G401 (cell line): ENCODE measurements at places on chromosomes 6 and 20. TPM values are rescaled to one million over a fixed set of nuclear protein-coding genes. Genes with fewer than 3 reads are reported as not detected.

GRCh38 chr6:119348096-119348747, 1.3 kb downstream of the MAN1A1 start:
- DNase-seq, result no peak

Gene CRISP2
- not detected in 2 replicates for total RNA-seq

DNA sequence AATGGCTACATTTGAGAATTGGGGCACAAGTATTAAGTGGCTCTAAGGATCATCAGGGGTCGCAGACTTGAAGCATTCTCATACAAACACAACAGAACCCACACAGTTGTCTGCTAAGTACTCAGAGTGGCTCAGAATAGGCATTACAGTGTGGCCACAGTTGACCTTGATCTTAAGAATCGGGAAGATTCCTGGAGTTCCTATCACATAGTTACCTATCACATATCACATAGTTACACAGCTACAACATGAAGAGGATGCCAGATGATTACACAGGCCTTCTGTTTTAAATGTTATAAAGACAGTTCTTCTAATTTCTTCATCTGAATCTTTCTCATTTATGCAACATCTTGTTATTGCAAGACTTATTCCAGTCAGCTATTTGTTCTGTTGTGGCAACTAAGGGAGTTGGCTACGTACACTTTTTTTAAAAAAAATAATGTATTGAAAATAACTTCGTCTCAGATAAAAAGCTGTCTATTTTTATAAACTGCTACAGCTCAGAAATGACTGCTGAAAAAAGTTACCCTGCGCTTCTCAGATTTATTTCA, 129.0 kb downstream of the REV3L start:
- DNase-seq, result no peak

Gene TCF21
- total RNA-seq, result not detected in 2 replicates

Gene BANF2
- not detected in 2 replicates for total RNA-seq

GRCh38 chr20:60100780-60101179, 142.6 kb downstream of the CDH26 start:
- DNase-seq, result no peak

Gene OPRL1
- total RNA-seq, result 4.2 and 5.0 TPM in 2 replicates

Gene TMEM217
- 1.2 and 1.4 TPM in 2 replicates for total RNA-seq

DNA sequence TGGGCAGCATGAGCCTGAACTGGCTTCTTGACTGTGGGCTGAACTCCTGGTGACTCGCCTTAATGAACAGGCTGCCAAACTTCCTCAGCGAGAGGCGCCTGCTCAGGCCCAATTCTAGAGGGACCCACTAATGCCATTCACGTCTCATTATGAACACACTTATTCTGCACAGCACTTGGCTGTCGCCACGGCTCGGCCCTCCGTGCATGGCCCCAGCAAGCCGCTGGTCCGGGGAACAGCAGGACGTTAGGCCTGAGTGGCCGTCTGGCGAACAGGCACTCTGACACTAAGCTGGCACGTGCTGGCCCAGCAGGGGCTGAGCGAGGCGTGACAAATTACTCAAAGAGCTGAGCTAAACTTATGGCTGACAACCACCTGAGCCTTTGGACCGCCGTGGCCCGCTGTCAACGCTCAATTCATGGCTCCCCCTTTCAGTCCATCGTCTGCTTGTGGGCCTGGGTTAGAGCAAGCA, 45.9 kb downstream of the INSM1 start:
- DNase-seq, result no peak

DNA sequence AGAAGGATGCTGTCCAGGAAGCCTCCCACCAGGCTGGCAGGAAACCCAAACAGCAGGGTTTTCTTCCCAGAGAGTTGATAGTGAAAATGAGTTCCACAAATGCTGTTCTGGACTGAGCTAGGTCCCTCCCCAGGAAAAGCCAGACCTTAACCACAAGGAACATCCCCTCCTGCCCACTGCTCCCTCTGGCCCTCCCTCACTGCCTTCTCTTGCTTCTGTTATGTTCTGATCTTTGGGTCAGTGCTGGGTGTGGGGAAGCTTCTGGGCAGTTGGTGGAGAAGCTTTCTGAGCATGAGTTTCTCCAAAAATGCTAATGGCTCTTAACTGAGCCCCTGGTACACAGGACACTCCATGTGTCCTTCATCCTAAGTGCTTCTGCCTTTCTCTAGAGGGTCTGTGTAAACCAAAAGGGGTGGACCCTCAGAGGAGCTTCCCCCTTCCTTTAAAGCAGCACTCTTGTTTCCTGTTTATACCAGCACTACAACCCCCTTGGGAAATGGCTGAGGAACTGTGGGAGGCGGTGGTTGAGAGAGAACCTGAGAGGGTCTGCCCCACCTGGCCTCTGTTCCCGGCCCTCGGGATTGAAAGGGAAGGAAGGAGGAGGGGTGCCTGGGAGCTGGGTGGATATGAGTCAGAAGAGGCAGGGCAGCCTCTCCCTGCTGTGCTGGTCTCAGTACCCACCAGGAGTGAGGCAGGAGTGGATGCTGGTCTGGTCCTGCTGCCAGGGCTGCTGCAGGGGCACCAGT, 42.0 kb downstream of the CDS2 start:
- DNase-seq, result no peak

Gene VWA7
- 0.78 and 1.7 TPM in 2 replicates for total RNA-seq

Gene TPD52L1
- 248 and 276 TPM in 2 replicates for total RNA-seq

GRCh38 chr6:28205879-28206278, 19.2 kb upstream of the ZSCAN9 start:
- DNase-seq, result no peak
